ENCODE measurements at places on chromosomes 3 and 15. TPM values are rescaled to one million over a fixed set of nuclear protein-coding genes. Genes with fewer than 3 reads are reported as not detected.

Gene HIGD2B
- total RNA-seq: not detected

- DNase-seq: no peak
Measured at GRCh38 chr3:8736436-8736835, 2.8 kb downstream of the CAV3 start.

- no peak for DNase-seq
Measured at GRCh38 chr3:8233938-8234337, 267.7 kb upstream of the LMCD1 start.

- no peak for DNase-seq
Measured at GRCh38 chr3:184042617-184043016, 10.2 kb upstream of the HTR3C start.

- peak; percentile 26 for DNase-seq
Measured at GRCh38 chr3:106428565-106428994, 559.8 kb upstream of the CBLB start.

DNA sequence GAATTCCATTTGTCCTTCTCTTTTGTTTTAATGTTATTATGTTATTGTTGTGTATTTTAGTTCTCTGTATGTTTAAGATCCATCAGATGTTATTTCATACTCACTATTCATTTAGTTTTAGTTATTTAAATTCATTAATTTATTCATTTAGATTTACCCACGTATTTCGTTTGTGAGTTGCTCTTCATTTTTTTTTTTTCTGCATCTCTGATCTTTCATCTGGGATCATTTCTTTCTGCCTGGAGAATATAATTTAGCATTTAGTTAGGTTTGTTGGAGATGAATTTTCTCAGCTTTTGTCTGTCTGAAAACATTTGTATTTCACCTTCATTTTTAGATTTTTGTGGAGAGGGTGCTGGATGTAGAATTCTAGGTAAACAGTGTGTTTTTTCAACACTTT lies 12.9 kb downstream of the NEO1 start:
- no peak for DNase-seq

- no peak for DNase-seq
Measured at GRCh38 chr3:135997554-135998320, 32.2 kb downstream of the PPP2R3A start.

GRCh38 chr3:183626877-183627594 lies 8.4 kb upstream of the KLHL24 start:
- DNase-seq: peak; percentile 24

DNA sequence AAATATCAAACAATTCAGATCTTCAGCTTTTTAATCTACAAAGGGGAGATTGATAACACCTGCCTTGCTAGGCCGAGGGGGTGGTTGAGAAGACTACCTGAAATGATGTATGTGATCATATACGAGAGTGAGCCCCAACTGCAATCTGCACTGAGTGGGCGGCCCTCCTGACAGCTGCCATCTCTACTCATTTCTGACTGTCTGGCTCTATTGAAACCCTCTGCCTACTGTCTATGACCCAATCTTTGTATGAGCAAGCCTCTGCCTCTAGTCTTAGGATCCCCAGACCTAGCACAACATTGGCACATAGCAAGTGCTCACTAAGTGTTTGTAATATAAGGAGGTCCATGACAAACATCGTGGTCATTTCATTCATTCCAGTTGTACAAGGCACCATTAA lies 144.4 kb upstream of the NR2F2 start:
- DNase-seq: no peak

GRCh38 chr3:151673974-151674373 lies 59.8 kb upstream of the AADACL2 start:
- no peak for DNase-seq

Gene ASB14
- total RNA-seq: 0.18 TPM

GRCh38 chr3:4595710-4596113 lies 102.6 kb downstream of the ITPR1 start:
- no peak for DNase-seq

Gene POTEB
- not detected for total RNA-seq

Gene CELF6
- total RNA-seq: 1.2 TPM

DNA sequence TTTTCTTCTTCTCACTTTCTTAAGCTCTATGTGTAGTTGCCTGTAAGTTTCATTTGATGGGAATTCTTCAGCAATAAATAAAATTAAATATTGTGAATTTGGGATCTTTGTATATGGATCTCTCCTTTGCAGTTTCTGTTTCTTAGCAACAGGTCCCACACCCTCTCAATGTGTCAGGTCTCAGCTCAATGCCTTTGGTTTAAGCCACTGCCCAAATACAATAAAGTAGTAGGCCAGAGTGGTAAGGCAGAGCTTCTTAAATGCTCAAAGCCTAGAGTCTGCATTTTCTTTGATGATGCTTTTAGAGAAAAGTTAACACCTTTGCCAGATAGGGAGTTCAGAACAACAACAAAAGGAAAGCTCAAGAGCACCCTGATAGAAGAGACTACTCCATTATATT lies 343.7 kb downstream of the NSUN3 start:
- DNase-seq: no peak

Gene EHHADH
- total RNA-seq: 2.3 TPM

Gene CBLB
- total RNA-seq: 31.4 TPM

GRCh38 chr15:73375755-73376305 lies 7.1 kb upstream of the HCN4 start:
- no peak for DNase-seq

DNA sequence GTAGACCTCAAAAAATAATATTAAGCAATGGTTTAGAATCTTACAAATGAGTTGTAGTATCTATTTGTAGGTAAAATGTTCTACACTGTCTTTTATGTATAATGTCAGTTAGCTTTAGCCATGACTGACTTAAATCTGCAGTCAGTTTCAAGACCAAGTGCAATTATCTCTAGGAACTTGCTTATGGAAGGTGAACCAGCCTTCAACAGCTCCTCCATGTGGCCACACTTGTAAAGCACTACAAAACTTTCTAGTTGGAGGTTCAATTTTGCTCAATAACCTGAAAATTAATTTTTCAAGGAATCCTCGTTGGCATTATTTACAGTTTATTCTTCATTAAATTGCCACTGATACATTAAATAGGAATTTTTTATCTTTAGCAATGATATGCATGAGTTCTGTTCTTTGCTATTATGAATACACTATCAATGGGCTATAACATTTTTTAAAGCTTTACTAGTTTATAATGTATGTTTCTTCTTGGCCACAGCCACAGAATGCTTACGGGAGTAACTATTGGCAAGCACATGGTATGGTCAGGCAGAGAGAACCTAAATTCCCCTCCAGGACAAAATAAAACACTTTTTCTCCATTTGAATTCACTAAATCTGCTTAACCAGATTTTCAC lies 315.3 kb upstream of the UBE2E2 start:
- peak; percentile 53 for DNase-seq

Gene GOLIM4
- total RNA-seq: 34.1 TPM

GRCh38 chr3:133832802-133833144 lies 27.2 kb downstream of the SRPRB start:
- no peak for DNase-seq

All from muscle of leg (tissue), 16 donors.